ENCODE measurements at places on chromosomes 1 and 21.

DNA sequence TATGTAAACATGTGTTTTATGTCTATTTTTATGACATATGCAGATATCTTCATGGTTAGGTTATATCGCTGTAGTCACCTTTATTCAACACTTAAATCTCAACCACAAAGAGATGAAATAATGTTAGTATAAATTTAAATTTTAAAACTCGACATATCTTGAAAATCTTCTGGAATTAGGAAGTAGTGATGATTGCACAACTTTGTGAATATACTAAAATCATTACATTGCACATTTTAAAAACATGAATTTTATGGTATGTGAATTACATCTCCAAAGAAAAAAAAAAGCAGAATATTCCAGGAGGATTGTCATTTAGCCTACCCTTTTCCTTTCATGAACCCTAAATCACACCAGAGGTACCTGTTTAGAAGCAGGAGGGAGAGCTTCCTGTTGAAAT is 39.4 kb upstream of the CACYBP start:
- no peak for DNase-seq

- DNase-seq = no peak
Observed at GRCh38 chr1:112518186-112518585, 9.4 kb downstream of the WNT2B start.

GRCh38 chr1:17372955-17373354 is 959 bp downstream of the PADI6 start:
- DNase-seq = no peak

DNA sequence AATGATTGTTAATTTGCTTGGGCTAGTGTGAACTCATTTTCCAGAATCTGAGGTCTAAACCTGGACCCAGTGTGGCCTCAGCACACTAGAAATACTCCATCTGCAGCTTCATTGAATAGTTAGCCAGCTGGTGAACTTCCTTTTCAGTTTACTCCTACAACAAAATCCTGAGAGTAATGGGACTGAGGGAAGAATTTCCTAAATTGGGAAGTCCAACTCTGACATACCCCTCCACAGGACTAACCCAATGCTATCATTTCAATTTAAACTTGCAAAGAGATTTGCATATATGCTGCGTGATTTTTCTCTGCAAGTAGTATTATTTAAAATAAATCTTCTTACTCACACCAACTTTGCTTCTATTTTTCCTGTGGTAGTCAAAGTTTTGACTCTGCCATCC is 27.8 kb upstream of the PIGC start:
- DNase-seq = no peak

GRCh38 chr1:231707407-231707806 is 80.8 kb downstream of the DISC1 start:
- DNase-seq = no peak

- DNase-seq = no peak
Observed at GRCh38 chr1:47582891-47583608, 145.2 kb downstream of the FOXD2 start.

- no peak for DNase-seq
Observed at GRCh38 chr1:15176120-15176519, 22.6 kb downstream of the TMEM51 start.

DNA sequence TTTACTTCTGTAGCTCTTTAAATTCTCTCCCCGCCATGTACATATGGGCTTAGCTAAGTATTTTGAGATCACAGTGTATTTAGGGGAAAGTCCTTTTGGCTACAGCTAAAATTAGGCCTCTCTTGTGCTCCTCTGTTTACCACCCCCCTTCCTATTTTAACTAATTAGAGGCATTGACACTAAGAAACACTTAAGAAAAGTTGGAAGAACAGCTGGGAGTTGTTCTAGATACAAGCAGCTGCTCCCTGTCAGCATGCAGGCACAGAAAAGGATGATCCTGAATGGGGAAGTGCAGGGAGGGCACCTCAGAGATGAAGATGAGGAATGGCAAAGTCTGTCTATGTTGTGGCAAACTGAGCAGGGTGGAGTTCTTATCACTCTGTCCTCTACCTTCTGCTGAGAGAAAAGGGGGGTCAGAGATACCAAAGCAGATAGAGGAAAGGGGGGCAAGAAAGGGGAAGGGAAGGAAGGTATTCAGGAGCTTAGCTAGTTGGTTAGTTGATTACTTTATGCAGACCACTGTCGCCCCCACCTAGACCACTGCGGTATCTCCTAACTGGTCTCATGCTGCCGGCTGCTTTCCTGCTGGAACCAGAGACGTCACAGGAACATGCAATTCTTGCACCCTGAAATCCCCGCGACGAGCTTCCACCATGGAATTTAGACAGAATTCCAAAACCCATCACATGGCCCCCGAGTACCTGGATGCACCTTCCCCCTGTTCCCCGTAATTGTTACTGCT is 82.4 kb upstream of the HOOK1 start:
- no peak for DNase-seq

- no peak for DNase-seq
Observed at GRCh38 chr1:33460947-33461629, 11.4 kb upstream of the ZSCAN20 start.

DNA sequence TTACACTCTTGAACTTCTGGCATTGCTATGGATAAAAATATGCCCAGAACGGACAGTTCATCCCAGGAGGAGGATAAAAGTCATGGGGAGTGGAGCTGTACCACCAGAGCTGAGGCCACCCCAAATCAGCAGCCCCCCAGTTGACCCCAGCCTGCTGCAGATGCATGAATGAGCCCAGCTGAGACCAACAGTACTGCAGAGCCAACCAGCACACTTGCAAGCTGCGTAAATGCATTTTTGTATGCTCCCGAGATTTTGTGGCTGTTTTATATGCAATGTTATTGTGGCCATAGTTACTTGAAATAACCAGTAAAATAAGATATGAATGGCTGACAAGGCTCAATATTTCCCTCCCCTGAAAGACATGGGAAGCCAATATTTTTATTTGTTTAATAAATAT is 264.6 kb downstream of the DUSP10 start:
- no peak for DNase-seq

DNA sequence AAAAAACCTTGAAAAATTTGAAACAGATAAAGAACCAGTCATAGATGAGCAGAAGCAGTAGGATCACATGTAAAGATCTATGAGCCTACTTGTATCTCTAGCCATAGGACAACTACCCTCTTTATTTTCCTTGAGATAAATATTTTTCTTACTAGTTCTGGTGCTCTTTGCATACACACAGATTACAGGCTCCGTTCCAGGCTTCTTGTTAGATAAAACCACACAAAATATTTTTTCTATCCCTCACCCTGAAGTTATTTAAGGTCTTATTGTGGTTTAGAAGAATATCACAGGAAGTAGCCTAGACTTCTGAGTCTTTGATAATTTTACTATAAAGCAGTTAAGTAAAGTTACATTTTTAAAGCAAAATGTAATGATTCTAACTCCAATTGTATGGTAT is 512.2 kb downstream of the NEGR1 start:
- no peak for DNase-seq

DNA sequence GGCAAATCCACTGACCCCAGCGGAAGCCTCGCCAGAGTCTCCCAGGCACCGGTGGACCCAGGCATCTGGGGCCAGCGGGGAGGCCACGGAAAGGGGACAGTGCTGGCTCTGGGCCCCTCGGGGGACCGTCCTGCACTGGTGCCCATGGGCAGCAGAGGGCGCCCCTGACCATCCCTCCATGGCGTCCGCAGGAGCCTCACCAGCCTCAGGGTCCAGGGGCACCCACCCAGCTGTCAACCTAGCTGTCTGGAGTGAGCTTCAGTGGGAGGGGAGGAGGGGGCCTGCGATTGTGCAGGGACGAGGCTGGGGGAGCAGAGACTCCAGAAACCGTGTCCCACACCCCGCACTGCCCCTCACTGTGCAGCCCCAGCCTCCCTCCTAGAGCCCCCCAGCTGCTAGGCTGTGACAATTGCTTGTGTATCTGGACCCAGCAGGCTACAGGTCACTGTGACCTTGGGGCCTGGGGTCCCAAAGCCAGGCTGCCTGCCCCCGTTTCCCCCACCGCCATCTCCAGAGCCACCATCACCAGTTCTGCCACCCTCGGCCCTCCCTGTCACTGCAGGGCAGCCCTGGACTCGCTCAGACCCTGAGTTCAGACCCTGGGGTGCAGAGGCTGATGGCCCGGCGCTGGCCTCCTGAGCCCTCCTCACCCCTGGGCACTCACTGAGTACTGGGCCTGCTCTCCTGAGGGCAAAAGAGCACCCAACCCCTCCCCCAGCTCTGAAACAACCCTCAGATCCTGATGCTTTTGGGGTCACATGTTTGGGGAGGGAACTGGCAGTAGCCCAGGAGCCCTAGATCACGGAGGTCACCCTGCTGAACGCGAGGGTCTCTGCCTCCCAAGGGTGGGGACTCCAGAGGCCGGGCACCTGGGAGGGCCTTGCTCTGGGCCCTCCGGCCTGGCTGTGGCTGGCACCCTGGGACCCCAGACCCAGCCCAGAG is 10.6 kb upstream of the COL6A1 start:
- no peak for DNase-seq

DNA sequence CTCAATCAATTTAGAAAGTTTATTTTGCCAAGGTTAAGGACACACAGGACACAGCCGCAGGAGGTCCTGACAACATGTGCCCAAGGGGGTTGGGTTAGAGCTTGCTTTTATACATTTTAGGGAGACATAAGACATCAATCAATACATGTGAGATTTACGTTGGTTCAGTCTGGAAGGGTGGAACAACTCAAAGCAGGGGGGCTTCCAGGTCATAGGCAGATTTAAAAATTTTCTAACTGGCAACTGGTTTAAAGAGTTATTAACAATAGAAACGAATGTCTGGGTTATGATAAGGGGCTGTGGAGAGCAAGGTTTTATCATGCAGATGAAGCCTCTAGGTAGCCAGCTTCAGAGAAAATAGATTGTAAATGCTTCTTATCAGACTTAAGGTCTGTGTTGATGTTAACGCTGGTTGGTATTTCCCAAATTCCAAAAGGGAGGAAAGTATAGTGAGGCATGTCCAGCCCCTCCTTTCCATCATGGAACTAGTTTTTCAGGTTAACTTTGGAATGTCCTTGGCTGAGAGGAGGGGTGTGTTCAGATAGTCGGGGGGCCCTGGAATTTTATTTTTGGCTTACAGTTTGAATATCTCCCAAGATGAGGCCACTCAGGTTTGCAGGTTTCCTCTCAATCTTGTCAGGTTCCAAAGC is 31.0 kb upstream of the TGFBR3 start:
- no peak for DNase-seq

GRCh38 chr1:4963251-4963650 is 308.8 kb downstream of the AJAP1 start:
- no peak for DNase-seq

GRCh38 chr1:45394342-45394741 is 54.1 kb upstream of the MUTYH start:
- no peak for DNase-seq

DNA sequence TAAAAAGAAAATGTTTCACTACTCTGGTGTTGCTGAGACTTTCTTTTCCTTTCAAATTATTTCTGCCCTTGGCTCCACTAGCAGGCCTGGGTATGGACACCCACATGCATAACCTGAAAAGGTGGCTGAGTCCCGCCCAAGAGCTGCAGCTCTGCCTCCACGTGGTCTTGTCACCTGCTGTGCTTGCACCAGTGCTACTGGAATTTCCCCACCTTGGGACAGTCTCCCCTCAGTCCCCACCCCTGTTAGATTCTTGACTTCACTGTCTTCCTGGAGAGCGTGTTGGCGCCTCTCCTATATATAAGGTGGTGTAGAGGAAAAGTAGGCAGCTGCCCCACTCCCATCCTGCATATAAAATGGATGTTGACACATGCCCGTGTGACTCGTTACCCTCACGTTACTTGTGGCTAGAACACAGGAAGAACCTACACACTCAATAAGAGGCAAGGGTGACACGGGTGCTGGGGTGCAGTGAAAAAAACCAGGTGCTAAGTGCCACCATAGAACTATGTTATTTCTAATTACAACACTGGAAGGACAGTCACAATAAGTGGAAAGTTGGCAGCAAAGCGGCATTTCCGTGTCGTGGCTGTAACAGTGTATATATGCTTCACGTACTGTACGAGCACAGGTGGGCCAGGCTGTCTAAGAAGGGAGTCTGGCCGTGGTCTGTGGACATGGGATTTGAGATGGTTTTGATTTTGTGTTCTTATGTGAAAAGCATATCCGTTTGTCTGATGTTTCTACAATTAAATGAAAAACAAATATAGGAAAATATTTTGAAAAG is 61.0 kb downstream of the POFUT2 start:
- DNase-seq = no peak

DNA sequence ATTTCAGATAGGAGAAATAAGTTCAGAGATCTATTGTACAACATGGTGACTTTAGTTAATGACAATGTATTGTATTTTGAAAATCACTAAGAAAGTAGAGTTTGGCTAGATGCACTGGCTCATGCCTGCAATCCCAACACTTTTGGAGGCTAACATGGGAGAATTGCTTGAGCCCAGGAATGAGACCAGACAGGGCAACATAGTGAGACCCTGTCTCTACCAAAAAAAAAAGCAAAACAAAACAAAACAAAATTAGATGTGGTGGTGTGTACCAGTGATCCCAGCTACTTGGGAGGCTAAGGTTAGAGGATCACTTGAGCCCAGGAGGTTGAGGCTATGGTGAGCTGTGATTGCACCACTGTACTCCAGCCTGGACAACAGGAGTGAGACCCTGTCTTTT is 27.2 kb downstream of the IVNS1ABP start:
- no peak for DNase-seq

DNA sequence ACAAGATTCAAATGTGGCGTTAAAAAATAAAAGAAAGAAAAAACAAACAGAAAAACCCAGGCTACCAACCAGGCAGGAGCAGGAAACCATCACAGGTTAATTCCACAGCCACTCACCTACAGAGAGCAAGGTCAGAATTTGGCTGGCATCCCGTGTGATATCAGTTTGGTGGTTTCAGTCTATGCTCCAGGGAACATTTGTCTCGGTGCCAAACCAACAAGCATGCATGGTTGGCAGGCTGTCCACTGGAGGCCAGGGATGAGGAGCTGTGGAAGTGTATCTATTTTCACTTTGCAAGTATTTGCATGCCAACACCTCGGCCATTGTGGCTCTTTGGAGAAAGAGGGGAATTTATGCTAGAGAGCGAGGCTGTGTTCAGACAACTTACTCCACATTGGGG is 53.1 kb upstream of the PROX1 start:
- no peak for DNase-seq

DNA sequence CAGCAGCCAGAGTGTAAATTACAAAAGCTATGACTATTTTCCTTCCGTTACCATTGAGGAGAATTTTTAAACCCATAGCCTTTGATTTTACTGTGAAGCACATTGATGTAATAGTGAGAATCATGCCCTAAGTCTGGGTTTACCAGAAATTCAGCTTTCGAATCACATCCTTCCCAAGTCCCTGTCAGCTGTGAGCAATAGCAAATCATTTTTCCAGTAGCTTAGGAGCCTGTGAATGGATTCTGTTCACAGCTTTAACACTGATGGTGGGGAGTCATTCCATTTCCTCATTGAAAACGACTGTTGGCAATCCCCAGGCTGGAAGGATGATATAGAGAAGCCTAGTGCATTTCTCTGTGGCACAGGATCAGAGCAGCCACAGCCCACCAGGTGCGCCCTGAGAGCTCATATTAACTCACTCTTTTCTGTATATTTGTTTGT is 82.2 kb upstream of the C1orf105 start:
- no peak for DNase-seq

- no peak for DNase-seq
Observed at GRCh38 chr1:90705956-90706355, 11.1 kb downstream of the BARHL2 start.

GRCh38 chr1:24216276-24217074 is 29.4 kb upstream of the IFNLR1 start:
- no peak for DNase-seq

GRCh38 chr1:26023826-26024225 is 2.3 kb downstream of the EXTL1 start:
- no peak for DNase-seq

GRCh38 chr1:29120947-29121485 is 2.7 kb downstream of the TMEM200B start:
- DNase-seq = peak; percentile 60

Data from HCT116 (cell line).